GM12892 (cell line): ENCODE measurements at places on chromosomes 6 and 20.

DNA sequence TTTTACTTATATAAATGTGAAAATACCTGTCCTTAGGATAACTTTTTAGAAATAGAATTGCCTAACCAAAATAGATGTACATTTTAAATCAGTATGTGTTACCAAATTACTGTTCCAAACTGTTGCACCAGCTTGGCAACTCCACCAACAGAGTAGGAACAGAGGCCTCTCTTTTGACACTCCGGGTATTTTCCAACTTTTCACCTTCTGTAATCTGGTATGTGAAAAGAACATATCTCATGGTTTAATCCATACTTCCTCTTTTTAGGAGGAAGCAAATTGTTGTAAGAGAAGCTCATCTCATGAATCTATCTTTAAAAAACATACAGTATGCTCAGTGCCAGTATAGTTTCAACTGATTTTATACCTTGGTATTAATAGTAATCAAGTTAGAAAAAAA lies 24.9 kb downstream of the RNF144B start:
- DNase-seq: no peak

- DNase-seq: no peak
Measured at GRCh38 chr6:131488780-131489179, 84.2 kb upstream of the ARG1 start.

DNA sequence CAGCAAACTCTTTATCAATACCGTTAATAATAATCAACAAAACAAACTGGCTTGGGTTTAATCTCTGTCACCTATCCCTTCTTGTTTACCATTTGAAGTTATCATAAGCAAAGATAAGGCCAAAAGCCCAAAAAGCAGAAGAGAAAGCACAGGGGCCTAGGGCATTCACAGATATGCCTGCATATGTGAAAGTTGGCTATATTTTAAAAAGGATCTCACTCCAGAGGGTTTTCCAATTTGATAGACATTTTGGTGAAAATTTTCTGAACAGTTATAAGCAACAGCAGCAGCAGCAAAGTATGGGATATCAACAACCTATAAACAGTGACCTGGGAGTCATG lies 101.1 kb downstream of the ATXN1 start:
- no peak for DNase-seq

GRCh38 chr6:17484201-17484849 lies 90.9 kb downstream of the CAP2 start:
- no peak for DNase-seq

GRCh38 chr6:125913864-125914351 lies 42.7 kb upstream of the HINT3 start:
- DNase-seq: no peak

GRCh38 chr6:47456536-47456975 lies 21.0 kb upstream of the CD2AP start:
- DNase-seq: no peak

- no peak for DNase-seq
Measured at GRCh38 chr6:138428944-138429598, 25.0 kb downstream of the HEBP2 start.

- no peak for DNase-seq
Measured at GRCh38 chr6:130859161-130859867, 32.1 kb downstream of the SMLR1 start.
